ENCODE measurements at places on chromosomes 4 and X. TPM values are rescaled to one million over a fixed set of nuclear protein-coding genes. Genes with fewer than 3 reads are reported as not detected.

- DNase-seq, result no peak
Measured at GRCh38 chr4:94511591-94511990, 59.8 kb downstream of the PDLIM5 start.

DNA sequence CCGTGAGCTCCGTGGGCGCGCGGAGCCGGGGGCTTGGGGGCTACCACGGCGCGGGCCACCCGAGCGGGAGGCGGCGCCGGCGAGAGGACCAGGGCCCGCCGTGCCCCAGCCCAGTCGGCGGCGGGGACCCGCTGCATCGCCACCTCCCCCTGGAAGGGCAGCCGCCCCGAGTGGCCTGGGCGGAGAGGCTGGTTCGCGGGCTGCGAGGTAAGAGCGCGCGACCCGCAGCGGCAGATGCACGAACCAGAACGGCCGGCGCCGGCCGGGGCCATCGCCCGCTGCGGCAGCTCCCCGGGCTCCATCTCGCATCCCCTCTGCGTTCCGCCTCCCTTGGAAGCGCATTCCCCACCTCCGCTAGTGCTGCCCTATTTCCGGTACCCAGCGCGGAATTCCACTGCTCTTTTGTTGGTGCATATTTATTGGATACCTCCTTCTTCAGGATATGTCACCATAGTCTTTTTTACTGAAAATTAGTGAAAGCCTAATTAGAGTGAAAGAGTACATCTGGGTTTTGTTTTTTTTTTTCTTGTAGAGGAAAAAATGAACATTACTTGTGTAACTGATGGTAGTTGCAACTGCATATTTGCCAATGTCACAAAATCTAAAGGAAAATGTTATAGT, 797 bp downstream of the PKD2 start:
- peak; percentile 57 for DNase-seq

GRCh38 chr4:147409350-147409749, 71.5 kb upstream of the EDNRA start:
- no peak for DNase-seq

DNA sequence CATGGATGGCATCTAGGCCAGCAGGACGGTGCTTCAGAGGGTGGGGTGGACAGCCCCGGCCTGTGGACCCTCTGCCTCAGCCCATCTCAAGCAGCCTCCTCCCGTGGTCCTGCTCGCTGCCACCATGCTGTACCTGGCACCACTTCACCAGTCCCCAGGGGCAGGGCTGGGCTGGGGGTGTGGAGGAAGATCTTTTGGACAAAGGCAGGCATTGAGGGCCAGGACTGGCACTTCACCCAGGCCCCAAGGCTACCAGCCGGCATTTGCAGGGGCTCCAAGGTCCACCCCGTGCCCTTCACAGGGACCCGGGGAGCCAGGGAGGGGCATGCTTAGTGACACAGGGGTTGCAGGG, 713 bp downstream of the PLXNB3 start:
- DNase-seq, result no peak

- no peak for DNase-seq
Measured at GRCh38 chrX:119132961-119133360, 5.3 kb upstream of the KIAA1210 start.

- DNase-seq, result no peak
Measured at GRCh38 chr4:107838861-107839565, 14.3 kb downstream of the SGMS2 start.

GRCh38 chrX:22357621-22358020, 84.9 kb downstream of the CBLL2 start:
- DNase-seq, result no peak

DNA sequence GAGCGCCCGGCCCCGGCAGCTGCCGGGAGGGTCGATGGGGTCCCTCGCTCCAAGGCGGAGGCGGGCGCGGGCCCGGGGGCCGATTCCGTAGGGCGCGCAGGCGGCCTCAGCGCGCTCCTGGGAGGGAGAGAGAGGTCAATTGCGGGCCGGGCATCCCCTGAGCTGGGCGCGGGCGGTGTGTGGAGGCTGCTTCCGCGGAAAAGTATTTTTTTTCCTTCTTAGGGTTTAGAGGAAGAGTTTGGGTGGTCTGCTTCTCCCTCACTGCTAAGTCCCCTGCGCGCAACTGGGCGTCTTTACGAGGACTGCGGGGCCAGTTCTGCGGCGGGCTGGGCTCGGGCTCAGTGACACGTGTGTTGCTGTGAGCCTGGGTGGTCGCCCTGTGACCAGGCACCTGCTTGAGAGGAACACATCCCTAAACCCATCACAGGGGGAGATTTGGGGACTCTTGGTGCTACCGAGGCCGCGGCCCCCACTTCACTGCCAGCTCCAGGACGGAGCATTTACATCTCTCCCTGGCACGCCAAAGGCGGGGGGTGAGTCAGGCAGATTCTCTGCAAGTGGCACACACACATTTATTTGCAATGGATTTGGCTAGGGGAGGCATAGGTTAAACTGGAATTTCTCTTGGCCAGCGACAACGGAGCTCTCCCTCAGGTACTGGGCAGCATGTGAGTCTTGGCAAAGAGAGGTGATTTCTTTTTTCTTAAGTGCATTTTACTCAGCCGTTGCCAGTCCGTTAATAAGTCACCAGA, 151.2 kb upstream of the SLC4A4 start:
- peak; percentile 45 for DNase-seq

GRCh38 chr4:27082776-27083175, 222.1 kb downstream of the STIM2 start:
- no peak for DNase-seq

DNA sequence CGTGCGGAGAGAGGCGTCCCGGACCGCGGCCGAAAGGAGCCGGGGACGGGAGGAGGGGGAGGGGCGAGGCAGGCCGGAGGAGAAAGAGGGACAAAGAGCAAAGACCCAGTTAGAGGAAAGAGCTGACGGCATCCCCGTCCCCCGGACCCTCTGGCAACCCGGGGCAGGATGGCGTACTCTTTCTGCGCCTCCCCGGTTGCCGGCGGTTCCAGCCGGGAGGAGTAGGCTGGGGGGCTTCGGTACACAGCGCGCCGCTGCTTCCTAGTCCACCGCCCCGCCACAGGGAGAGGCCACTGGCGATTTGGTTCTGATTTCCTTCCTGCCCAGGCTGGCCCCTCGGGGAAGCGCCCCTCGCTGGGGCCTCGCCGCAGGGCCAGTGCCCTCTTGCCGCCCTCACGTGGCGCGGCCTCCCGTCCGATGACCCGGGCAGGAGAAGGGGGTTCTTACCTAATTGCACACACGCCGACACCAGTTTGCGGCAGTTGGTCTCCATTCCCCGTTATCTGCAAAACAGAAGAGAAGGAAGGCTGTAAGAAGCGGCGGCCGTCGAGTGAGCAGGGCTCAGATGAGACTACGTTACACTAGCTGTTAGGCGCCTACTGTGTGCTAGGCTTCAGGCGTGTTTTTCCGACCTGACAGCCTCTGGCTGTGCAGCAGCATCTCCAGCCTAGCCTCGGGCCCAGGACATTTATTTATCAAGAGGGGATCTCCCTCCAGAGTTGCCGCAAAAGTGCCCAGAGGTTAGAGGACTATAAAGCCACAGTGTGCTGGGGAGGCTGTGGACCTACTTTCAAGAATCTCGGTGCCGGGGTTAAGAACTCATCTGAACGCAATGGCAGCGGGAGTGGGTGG, 9.9 kb upstream of the PITX2 start:
- no peak for DNase-seq

- peak; percentile 8 for DNase-seq
Measured at GRCh38 chr4:2057382-2058065, 1.6 kb upstream of the NAT8L start.

DNA sequence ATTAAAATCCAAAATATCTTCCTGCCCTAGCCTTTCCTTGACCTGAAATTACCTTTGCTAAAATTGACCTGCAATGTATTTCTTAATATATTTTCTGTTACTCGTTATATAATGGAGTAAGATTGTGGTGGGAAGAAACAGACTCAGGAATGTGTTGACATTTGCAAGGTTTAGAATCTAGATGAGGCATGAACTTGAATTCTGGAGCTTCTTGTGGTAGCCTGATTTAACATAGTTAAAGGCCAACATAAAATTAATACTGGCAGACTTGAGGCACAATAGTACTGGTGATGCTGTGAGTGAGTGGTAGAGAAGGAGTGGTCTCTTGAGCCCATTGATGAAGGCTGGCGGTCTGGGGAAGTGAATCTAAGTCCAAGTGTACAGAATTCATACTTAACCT, 197.9 kb upstream of the SPRY1 start:
- no peak for DNase-seq

- no peak for DNase-seq
Measured at GRCh38 chrX:9052081-9052480, 18.2 kb upstream of the FAM9B start.

GRCh38 chr4:15848191-15848842, 70.2 kb downstream of the CD38 start:
- DNase-seq, result no peak

- DNase-seq, result no peak
Measured at GRCh38 chr4:181956512-181956911, 286.7 kb upstream of the TENM3 start.

- no peak for DNase-seq
Measured at GRCh38 chrX:38634665-38635064, 73.3 kb downstream of the TSPAN7 start.

DNA sequence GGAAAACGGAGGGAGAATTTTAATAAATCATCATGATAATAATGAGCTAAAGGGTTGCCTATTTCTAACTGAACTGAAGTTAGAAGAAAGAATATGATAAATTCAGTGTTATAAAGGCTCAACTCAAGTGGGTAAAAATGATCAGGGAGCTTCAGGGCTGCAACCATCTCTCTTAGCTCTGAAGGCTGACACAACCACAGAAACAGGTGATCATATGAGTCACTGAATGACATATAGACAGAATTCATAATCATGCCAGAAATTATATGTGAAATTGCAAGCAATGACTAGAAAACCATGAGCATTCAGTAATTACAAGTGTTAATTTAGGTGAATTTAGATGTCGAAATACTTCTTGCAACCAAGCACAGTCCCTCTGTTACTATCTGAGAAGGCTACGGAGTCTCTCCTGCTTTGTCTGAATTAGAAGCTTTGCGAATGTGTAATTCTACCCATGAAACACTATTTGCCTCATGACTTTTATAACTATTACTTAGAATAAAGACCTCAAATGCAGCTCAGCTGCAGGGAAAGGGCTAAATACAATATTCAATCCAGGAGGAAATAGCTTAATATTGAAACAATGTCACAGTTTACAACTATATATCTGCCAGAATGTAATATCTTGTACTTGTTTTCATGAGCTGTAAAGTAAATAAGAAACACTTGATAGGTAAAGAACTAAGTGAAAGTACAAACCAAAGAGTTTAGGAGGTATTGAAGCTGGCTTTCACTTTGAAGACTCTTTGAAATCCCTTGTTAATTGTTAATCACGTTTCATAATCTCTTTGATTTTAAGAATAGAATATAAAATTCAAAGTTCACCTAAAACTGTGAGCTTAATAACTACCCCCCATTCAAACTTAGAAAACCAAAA, 1972.6 kb downstream of the ARAP2 start:
- DNase-seq, result no peak

DNA sequence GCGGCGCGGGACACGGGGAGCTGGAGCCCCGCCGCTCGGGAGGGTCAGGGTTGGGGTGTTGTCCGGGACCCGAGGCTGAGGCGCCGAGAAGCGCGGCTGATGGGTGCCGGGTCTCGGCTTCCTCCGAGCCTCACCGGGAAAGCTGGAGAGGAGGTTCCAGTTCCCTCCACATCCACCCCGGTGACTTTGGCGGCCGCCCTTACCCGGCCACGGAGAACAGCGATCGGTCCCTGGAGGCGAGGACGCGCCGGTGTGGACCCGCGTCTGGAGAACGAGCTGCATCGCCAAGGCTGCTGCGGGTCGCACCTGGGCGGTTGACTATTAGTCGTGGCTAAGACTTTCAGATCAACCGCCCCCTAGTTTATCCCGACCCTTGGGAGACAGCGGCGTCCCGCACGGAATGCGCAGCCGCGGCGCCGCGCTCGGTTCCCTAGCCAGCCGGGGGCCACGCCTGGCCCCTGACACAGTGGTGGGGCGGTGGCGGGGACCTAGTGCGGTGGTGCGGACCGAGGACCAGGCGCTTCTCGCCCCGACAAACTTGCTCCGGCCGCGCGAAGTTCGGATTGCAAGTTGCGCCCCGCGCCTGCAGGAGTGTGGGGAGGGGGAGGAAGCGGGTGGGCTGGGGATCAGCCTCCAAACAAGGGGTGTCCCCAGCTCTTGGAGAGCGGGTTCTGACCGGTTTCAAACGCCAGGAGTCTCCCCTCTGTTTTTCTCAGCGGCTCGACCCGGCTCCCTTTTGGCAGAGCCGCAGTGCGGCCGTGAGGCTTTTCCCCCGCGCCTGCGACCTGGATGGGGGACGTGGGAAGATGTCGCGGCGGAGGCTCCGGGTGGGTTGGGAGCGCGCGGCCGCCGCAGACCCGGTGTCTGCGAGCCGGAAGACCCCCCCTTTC, 568 bp downstream of the FHDC1 start:
- peak; percentile 42 for DNase-seq

- DNase-seq, result no peak
Measured at GRCh38 chr4:5222047-5222446, 170.8 kb downstream of the STK32B start.

GRCh38 chr4:124414276-124415040, 298.1 kb downstream of the ANKRD50 start:
- no peak for DNase-seq

- DNase-seq, result no peak
Measured at GRCh38 chrX:48472225-48472624, 2.2 kb upstream of the SLC38A5 start.

GRCh38 chr4:41820473-41820872, 71.9 kb upstream of the PHOX2B start:
- DNase-seq, result no peak

GRCh38 chr4:122536001-122536400, 79.5 kb upstream of the IL2 start:
- no peak for DNase-seq

DNA sequence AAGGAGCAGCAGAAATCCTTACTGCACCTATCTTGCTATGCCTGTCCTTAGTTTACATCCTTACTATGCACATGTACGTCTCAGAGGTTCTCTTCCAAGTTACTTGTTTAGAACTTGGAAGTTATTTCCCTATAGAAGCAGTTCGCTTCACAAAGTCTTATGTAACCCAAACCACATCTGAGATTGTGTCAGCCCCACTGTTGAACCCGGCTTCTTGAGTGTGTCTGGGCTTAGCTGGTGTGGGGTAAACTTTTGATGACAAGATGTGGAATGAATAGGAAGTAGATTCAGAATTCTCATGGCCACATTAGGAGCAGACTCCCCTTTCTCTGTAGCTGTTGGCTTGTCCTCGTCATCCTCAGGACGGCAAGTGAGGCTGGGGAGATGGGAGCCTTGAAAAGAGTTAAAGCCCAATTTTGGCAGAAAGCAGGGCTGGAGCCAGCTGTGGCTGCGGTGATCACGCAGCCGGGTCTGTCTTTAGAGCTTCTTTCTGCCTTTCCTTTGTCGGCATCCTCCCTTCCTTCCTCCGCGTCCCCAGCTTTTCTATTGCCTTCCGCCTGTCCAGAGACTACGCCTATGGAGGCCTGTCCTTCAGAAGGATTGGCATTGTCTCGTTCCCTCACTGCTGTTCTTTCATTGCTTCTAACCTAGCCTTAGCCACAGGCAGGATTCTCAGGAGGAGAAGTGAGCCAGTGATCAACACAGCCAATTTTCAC, 23.0 kb upstream of the LIMCH1 start:
- DNase-seq, result no peak

- no peak for DNase-seq
Measured at GRCh38 chrX:144275843-144276242, 392.0 kb downstream of the UBE2NL start.

ARMCX6 gene
- 19.1 TPM for total RNA-seq

HELT gene
- not detected for total RNA-seq

INTS6L gene
- total RNA-seq, result 3.2 TPM

XKRX gene
- not detected for total RNA-seq

CTAG2 gene
- total RNA-seq, result not detected

TRPC5OS gene
- total RNA-seq, result not detected

SULT1B1 gene
- total RNA-seq, result 0.57 TPM

ZNF630 gene
- 3.0 TPM for total RNA-seq

HTN1 gene
- not detected for total RNA-seq

PABPC5 gene
- 0.72 TPM for total RNA-seq

FGFRL1 gene
- 26.6 TPM for total RNA-seq

DUSP21 gene
- total RNA-seq, result not detected
